ENCODE measurements at places on chromosomes 7 and 10.

DNA sequence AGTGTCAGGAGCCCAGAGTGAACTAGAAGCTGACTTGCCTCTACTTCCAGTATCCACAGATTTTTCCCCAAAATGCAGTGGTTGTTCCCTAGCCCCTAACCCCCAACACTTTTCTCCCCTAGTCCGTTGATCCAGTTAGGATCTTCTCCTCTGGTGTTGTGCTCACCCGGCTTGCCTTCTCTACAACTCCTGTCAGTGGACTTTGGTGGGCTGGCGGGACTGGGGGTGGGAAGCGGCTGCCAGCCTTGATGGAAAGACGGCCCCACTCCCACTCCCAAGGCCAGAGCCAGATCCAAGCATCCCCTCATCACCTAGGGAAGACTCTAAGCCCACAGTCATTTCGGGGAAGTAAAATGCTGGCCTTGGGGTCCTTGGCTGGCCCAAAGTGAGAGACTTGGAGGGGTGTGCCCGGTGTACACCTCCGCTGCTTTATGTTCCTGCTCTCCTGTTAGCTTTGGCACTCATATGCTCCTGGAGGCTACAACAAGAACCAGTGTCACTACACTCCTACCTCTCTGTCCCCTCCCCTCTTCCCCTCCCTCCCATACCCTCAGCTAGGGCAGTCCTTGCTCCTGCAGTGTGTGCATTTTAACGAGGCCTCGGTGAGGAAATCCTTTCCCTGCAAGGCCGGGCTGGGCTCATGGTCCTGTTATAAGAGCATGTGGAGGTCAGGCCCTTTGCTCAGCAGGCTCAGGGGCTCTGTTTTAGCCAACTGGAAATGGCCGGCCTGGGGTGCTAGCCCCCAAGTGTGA lies 930 bp upstream of the HOXA10 start:
- no peak for DNase-seq

DNA sequence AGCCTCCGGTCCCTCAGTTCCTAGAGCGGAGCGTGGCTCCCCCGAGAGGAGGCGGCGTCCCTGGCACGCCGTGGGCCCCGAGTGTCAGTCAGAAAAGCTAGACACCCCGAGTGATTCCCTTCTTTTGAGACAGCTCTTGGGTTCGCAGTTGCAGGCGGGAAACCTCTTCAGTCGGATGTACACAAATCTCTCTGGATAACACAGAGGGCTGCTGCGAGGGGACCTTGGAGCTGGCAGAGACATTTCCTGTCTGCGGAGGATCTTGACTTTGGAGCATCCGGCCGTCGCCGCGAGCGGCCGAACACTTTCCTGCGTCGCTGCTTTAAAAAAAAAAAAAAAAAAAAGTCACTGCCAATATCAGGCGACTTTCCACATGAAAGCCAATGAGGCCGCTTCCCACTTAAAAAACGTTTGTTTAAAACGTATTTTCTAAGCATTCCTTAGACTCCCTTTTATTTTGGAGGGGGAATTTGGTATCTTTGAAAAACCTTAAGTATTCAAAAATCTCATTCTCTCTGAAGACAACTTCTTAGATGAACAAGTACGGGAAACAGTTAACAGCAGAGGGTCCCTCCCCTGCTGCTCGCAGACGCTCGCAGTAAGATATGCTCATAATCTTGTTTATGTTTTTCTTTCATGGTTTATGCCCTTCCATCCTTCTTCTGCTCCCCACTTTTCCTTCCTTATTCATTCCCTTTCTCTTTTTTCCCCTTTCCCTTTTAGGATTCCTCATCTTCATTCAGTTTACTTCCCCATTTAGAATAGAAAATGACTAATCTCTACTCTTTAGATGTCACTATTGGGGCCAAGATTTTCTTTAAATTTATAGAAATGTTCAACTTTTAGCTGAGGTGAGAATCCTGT lies 10.0 kb downstream of the HHEX start:
- no peak for DNase-seq

GRCh38 chr10:110770243-110770642 lies 101.5 kb upstream of the PDCD4 start:
- no peak for DNase-seq

- no peak for DNase-seq
Observed at GRCh38 chr10:84224411-84225028, 824 bp downstream of the LRIT2 start.

- DNase-seq = no peak
Observed at GRCh38 chr7:123231021-123232000, 31.5 kb upstream of the SLC13A1 start.

All from NCI-H2081 (cell line).